ENCODE measurements at places on chromosomes 5 and 9. TPM values are rescaled to one million over a fixed set of nuclear protein-coding genes. Genes with fewer than 3 reads are reported as not detected.

The CDC20B gene
- total RNA-seq: not detected

The GDF9 gene
- 1.8 TPM for total RNA-seq

The RAB3C gene
- total RNA-seq: not detected

The TLE1 gene
- 31.0 TPM for total RNA-seq

The IER5L gene
- total RNA-seq: 1.8 TPM

The ADRB2 gene
- 3.0 TPM for total RNA-seq

The ADAMTS12 gene
- 37.5 TPM for total RNA-seq

The INSL4 gene
- total RNA-seq: not detected

The AJM1 gene
- not detected for total RNA-seq

The SUB1 gene
- 42.0 TPM for total RNA-seq

The CBY3 gene
- total RNA-seq: not detected

GRCh38 chr9:114454652-114455051 lies 50.6 kb downstream of the WHRN start:
- H3K36me3 ChIP-seq: no peaks in the 10 kb centered on the region
- H3K4me3 ChIP-seq: no peak overlapping the region
- H3K4me1 ChIP-seq: peaks cover 6% of the 10 kb centered on the region
- no peaks in the 10 kb centered on the region for H3K27me3 ChIP-seq
- DNase-seq: no peak

GRCh38 chr9:126157423-126157822 lies 169.2 kb upstream of the MVB12B start:
- H3K36me3 ChIP-seq: no peaks in the 10 kb centered on the region
- no peak overlapping the region for H3K4me3 ChIP-seq
- H3K4me1 ChIP-seq: no peaks in the 10 kb centered on the region
- H3K27me3 ChIP-seq: no peaks in the 10 kb centered on the region
- H3K27ac ChIP-seq: no peak overlapping the region

- no peaks in the 10 kb centered on the region for H3K27me3 ChIP-seq
- H3K36me3 ChIP-seq: no peaks in the 10 kb centered on the region
- H3K27ac ChIP-seq: no peak overlapping the region
- no peak overlapping the region for H3K4me3 ChIP-seq
- no peak for DNase-seq
Observed at GRCh38 chr5:79186455-79186854, 49.5 kb upstream of the JMY start.

- no peaks in the 10 kb centered on the region for H3K27me3 ChIP-seq
- no peaks in the 10 kb centered on the region for H3K4me1 ChIP-seq
- H3K4me3 ChIP-seq: no peak overlapping the region
Observed at GRCh38 chr9:20391208-20391607, 231.1 kb downstream of the MLLT3 start.

- no peak overlapping the region for H3K27ac ChIP-seq
- no peak for DNase-seq
- no peaks in the 10 kb centered on the region for H3K27me3 ChIP-seq
- no peaks in the 10 kb centered on the region for H3K36me3 ChIP-seq
- H3K4me3 ChIP-seq: no peak overlapping the region
- H3K4me1 ChIP-seq: no peaks in the 10 kb centered on the region
Observed at GRCh38 chr9:98665501-98665900, 43.2 kb downstream of the GABBR2 start.

DNA sequence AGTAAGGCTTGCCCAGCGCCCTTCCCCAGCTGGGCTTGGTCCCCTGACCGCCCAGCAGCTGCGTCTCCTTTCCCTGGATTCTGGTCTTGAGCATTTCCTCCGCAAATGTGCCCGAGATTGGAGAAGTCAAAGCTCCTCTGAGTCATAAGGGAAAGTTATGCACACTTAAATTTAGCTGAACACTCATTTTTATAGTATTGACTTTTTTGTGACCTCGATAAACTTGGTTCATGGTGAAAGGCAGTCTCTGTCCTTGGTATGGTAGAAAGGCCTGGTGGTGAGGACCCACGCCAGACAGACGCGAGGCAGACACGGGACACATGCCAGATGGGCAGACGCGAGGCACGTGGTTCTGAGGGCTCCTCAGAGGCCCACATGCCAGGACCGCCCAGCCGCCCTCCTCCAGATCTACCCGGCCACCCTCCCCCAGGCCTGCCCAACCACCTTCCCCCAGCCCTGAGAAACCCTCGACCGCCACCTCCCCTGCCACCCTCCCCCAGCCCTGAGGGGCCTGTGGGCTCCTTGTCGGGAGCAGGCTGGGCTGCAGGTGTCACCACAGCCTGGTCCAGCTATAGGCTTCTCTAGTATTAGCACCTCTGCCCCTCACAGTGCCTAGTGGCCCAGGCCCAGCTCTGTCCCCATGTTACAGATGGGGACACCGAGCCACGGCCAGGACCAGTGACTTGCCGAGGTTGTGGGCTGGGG lies 60.9 kb upstream of the CACNA1B start:
- H3K4me1 ChIP-seq: no peaks in the 10 kb centered on the region
- no peak overlapping the region for H3K4me3 ChIP-seq
- no peak for DNase-seq
- no peaks in the 10 kb centered on the region for H3K27me3 ChIP-seq
- no peak overlapping the region for H3K27ac ChIP-seq

DNA sequence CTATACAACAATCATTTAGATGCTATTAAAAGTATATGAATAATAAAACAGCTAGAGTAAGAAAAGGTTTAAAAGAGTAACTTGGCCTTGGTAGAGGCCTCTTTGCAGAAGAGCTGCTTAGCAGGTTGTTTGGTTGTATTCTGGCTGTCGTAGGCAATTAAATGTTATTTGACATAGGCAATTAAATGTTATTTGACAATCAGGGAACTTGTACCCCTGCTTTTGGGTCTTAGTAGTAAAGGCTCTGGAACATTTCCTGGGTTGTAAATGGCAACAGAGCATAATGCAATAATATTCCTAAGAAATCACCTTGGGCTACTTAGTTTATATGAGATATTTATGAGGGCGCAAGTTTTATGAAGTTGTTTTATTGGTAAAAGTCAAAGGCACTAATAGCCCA lies 84.4 kb upstream of the SLC28A3 start:
- no peaks in the 10 kb centered on the region for H3K36me3 ChIP-seq
- DNase-seq: no peak
- H3K27me3 ChIP-seq: no peaks in the 10 kb centered on the region
- no peak overlapping the region for H3K27ac ChIP-seq
- no peak overlapping the region for H3K4me3 ChIP-seq
- H3K4me1 ChIP-seq: no peaks in the 10 kb centered on the region

- H3K27me3 ChIP-seq: no peaks in the 10 kb centered on the region
- peaks cover 2% of the 10 kb centered on the region for H3K4me1 ChIP-seq
- H3K36me3 ChIP-seq: no peaks in the 10 kb centered on the region
- H3K4me3 ChIP-seq: peak overlapping the region; percentile 95
Observed at GRCh38 chr9:134329886-134330285, 3.6 kb downstream of the RXRA start.

GRCh38 chr5:39570403-39571027 lies 145.7 kb upstream of the DAB2 start:
- H3K27ac ChIP-seq: no peak overlapping the region
- H3K4me1 ChIP-seq: no peaks in the 10 kb centered on the region
- H3K4me3 ChIP-seq: no peak overlapping the region
- no peak for DNase-seq
- H3K27me3 ChIP-seq: no peaks in the 10 kb centered on the region

DNA sequence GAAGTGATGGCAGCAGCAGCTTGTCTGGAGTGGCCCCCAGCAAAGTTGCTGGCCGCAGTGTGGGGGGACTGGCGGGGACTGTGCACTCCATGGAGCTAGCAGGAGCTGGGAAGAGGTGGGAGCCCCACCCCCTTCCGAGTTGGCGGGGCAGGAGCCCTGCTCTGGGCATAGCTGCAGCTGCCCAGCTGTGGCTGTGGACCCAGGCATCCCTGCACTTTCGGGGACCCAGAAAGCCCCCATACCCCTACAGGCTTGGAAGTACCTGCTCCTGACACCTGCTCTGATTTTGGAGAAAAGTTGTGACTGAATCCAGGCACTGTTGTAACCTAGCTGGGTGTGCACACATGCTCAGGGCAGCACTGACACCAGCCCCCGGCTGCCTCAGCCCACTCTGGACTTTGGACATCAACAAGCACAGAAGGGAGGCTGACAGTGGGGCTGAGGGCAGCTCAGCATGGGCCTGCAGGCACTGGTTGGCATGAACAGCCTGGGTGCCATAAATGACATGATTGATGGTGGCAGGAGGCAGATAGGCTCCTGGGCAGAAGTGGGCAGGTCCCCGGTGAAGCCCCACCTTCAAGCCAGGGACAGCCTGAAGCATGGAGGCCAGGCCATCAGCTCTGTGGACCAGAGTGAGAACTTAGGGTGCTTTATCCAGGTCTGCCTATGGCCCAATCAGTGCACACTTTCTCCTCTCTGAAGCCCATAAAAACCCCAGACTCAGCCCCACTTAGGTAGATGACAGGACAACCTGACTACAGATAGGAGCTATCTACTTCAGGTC lies 12.6 kb downstream of the LMBRD2 start:
- H3K36me3 ChIP-seq: no peaks in the 10 kb centered on the region
- H3K4me1 ChIP-seq: no peaks in the 10 kb centered on the region
- no peaks in the 10 kb centered on the region for H3K27me3 ChIP-seq
- no peak for DNase-seq

GRCh38 chr5:173391031-173391430 lies 62.8 kb upstream of the STC2 start:
- H3K27ac ChIP-seq: no peak overlapping the region
- DNase-seq: no peak
- no peaks in the 10 kb centered on the region for H3K4me1 ChIP-seq
- no peak overlapping the region for H3K4me3 ChIP-seq

- H3K4me3 ChIP-seq: no peak overlapping the region
- H3K27me3 ChIP-seq: no peaks in the 10 kb centered on the region
- no peaks in the 10 kb centered on the region for H3K4me1 ChIP-seq
- H3K36me3 ChIP-seq: no peaks in the 10 kb centered on the region
Observed at GRCh38 chr5:95803271-95804148, 19.0 kb downstream of the GLRX start.

GRCh38 chr9:126367139-126367538 lies 40.5 kb downstream of the MVB12B start:
- H3K27me3 ChIP-seq: no peaks in the 10 kb centered on the region

DNA sequence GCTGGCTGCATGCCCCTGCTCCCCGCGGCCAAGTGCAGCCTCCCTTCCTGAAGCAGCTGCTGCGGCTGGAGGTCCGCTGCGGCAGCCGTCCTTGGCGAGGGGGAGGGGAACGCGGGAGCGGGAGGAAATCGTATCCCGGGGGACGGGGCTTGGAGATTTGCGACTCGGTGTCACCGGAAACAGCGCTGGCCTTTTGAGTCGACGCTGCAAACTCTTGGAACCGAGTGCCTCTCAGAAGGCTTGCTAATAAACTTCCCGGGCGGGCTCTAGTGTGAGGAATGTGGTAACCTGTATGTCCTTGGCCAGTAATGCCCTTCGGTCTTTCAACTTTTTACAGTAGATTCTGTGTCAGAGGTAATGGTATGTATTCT lies 82.7 kb downstream of the PTPDC1 start:
- H3K27ac ChIP-seq: peak overlapping the region; percentile 100
- H3K27me3 ChIP-seq: no peaks in the 10 kb centered on the region
- no peaks in the 10 kb centered on the region for H3K36me3 ChIP-seq
- no peaks in the 10 kb centered on the region for H3K4me1 ChIP-seq
- no peak for DNase-seq

DNA sequence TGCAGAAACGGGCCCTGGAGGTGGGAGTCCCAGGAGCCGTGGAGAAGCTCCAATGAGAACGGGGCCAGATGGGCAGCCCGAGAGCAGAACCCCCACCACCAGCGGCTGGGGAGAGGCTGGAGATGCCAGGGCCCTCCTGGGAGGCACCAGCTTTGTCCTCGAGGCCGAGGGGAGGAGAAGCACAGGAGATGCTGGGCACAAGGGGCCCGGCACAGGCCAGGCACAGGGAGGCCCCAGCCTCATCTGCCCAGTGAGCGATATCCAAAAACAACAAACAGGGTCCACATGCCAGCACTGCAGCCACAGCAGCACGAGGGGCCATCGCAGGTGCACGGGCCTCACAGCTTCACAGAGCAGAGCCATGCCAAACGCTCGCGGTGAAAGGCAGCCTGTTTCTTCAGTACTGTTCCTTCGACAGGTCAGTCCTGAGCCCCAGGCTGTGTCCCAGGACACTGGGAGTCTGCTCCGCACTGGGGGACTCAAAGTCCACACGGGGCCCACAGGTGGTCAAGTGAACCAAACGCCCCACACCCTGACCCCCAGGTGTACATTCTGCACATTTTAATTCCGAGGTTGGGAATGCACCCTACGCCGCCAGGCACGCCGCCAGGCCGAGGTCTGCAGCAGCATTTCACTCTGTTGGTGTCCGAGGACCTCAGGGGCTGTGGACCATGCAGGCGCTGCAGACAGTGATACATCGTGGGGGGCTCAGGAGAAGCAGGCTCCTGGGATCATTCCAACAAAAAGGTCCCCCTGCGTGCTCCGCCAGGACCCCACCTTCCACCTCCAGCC lies 9.5 kb downstream of the LPCAT1 start:
- no peaks in the 10 kb centered on the region for H3K36me3 ChIP-seq
- no peak overlapping the region for H3K27ac ChIP-seq
- peak; percentile 10 for DNase-seq
- no peaks in the 10 kb centered on the region for H3K4me1 ChIP-seq
- H3K4me3 ChIP-seq: no peak overlapping the region

- H3K27me3 ChIP-seq: no peaks in the 10 kb centered on the region
- no peak overlapping the region for H3K4me3 ChIP-seq
- H3K27ac ChIP-seq: no peak overlapping the region
- no peak for DNase-seq
Observed at GRCh38 chr5:82364497-82364896, 86.3 kb upstream of the RPS23 start.

Measured in uterus (tissue), 4 donors.